ENCODE measurements at places on chromosomes 12 and 14.

- DNase-seq = no peak
These were observed 209.7 kb downstream of the ATXN7L3B start for GRCh38 chr12:74747305-74747704.

GRCh38 chr14:105328070-105328677 lies 13.6 kb downstream of the PACS2 start:
- DNase-seq = no peak

DNA sequence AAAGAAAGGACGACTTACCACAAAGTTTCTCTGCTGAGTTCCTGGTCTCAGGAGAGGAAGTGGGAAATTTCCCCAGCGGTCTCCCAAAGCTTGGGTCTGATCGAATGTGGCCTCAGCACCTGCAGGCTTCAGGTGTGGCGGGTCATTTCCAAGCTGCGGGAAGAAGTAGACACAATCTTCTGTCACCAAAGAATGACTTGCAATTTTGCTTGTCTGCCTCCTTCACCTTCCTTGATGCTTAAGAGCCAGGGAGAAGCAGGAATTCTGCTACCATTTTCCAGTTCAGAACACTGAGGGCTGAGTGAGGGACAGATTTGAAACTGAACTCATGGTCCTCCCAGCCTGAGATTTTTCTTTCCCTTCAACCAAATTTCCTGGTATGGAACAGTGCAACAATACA lies 87.8 kb downstream of the RIMBP2 start:
- DNase-seq = no peak

GRCh38 chr14:92607702-92608429 lies 94.3 kb downstream of the RIN3 start:
- DNase-seq = no peak

DNA sequence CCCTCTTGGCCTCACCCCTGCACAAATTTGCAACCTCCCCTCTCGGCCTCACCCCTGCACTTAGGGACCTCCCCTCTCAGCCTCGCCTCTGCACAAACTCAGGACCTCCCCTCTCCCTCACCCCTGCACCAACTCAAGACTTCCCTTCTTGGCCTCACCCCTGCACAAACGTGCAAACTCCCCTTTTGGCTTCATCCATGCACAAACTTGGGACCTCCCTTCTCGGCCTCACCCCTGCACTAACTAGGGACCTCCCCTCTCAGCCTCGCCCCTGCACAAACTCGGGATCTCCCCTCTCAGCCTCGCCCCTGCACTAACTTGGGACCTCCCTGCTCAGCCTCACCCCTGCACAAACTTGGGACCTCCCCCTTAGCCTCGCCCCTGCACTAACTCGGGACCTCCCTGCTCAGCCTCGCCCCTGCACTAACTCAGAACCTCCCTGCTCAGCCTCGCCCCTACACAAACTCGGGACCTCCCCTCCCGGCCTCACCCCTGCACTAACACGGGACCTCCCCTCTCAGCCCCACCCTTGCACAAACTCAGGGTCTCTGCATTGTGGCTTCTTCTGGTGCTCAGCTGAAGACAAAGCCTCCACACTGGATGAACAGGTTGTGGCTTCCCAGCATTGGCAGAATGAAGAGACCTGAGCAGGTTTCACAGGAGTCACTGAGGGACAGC lies 11.0 kb upstream of the GOLGA3 start:
- DNase-seq = no peak

- DNase-seq = peak; percentile 77
These were observed at the start of gene RASAL1 for GRCh38 chr12:113135178-113136127. Gene RASAL1 (minus strand): TSS chr12:113135761. CDS start chr12:113135462, 299 bp downstream.

- no peak for DNase-seq
These were observed 84.7 kb downstream of the NTF3 start for GRCh38 chr12:5516371-5517241.

DNA sequence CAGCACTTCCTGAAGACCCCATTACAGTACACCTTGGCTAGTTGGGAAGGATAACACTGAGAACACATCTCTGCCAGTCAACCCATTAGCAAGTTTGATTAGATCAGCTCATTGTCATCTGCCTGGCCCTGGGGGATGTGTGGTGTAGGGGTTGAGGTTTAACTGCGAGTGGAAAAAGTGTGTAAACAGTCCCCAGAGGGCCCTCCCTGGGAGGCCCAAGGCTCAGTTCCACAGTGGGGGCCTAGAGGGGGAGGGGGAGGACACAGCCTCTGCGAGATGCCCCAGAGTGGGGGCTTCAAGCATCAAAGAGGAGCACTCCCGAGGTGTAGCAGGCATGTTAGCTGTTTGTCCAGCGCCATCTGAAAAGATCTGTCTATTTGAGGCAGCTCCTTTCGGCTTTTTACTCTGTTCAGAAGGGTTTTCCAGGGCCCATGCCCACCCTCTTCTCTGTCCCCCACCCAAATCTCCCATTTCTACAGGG lies 344 bp downstream of the LPAR5 start:
- peak; percentile 39 for DNase-seq

DNA sequence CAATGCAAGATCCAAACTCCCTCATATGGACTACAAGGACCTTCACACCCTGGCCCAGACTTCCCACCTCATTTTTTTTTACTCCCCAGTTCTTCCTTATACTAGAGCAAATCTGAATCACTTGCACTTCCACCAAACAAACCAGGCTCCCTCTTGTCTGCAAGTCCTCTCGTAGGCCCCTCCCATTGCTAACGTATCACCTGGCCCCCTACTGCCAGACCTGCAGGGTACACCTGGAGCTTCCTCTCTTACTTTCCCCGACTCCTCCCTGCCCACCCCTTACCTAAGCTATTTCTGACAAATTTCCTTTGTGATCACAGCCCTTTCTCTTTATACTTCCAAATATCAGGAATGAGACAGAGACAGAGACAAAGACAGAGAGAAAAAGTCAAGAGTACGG lies 463.9 kb downstream of the GALC start:
- DNase-seq = no peak

- DNase-seq = no peak
These were observed 471.7 kb upstream of the STXBP6 start for GRCh38 chr14:25521616-25522015.

DNA sequence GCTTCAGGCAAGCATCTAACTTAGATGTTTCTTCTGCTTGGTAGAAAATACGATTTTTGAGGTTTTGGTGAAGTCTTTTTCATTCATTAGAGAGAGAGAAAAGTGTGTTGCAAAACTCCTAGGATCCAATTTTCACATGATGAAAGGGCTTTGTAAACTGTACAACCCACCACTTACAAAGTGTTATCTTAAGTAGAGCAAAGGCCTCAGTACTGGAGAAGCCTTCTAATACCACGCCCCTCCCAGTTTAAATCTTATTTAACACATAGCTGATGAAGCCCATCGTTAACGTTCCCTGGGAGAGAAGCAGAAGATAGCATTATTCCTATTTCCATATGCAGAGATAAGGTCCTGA lies 869 bp downstream of the APOLD1 start:
- no peak for DNase-seq

- no peak for DNase-seq
These were observed 88.5 kb upstream of the NCOR2 start for GRCh38 chr12:124655698-124656516.

GRCh38 chr14:92603309-92604242 lies 90.0 kb downstream of the RIN3 start:
- peak; percentile 35 for DNase-seq

DNA sequence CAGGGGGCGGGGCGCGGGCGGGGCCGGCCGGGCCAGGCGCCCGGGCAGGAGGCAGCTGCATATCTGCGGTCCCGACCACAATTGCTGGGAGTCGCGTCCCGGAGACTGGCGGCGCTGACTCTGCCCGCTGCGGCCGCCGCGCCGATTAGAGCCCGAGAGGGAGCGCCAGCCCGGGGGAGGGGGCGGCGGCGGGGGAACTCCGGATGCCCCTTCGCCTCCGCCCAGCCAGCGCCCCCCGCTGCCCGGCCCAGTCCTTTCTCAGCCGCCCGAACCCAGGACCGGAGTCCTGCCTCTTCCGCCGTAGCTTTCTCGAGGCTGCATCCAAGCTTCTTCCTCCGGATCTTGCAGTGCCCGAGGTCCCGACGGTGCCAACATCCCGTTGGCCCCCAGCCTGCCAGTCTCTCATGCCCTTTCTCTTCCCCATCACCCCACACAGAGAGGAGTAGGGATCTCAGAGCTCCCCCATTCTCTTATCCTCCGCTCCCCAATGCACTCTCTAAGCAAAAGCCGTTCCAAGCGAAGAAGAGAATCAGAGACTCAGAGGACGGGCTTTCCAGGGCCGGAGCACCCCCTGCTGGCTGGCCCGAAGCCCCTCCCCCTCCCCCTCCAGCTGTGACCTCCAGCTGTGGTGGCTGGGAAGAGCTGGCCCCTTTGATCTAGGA lies 8.8 kb upstream of the SP7 start:
- peak; percentile 59 for DNase-seq

DNA sequence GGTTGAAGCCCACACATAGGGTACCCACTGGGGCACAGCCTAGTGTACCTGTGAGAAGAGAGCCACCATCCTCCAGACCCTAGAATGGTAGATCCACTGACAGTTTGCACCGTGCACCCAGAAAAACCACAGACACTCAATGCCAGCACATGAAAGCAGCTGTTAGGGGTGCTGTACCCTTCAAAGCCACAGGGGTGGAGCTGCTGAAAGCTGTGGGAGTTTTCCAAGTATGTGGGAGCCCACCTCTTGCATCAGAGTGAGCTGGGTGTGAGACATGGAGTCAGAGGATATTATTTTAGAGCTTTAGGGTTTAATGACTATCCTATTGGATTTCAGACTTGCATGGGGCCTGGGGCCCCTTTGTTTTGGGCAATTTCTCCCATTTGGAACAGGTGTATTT lies 30.5 kb downstream of the TSPAN19 start:
- DNase-seq = no peak

DNA sequence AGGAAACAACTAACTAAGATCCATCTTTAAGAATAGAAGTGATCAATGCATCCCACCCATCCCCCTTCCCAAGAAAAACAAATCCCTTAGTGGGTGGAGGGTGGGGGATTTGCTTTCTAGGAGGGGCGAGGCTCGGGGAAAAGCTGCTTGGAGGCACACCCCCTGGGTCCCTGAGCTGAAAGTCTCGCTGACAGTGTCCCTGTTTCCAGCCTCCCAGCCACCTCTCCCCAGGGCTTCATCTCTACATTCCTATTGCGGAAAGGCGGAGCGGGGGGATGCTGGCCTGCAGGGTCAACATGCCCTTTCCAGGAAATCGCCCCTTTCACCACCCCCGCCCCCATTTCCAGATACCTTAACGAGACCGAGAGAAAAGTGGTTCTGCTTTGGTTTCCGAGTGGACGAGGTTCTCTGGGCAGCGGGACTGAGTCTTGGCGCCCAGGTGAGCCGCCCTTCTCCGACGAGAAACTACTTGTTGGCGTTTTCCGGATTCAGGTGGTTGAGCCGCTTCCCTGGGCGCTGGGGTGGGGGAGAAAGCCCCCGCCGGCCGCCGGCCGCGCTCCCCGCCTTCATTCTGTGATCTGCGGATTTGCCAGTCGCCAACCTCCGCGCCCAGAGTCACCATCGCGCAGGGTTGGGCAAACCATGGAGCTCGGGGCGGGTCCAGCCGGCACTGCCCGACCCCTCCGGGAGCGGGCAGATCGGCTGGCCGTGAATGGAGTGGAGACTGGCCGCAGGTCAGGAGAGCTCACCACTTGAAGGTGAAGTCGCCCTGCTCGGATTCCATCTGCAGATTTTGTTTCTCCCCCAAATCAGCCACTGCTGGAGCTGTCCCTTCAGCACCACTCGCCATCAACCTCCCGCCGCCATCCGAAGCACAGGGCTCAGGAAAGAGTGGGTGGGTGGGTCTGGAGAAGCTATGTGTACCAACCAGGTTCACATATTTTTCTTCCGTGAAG lies 505 bp downstream of the KCNC2 start:
- DNase-seq = no peak

GRCh38 chr14:45743884-45744283 lies 490.9 kb upstream of the MIS18BP1 start:
- no peak for DNase-seq

DNA sequence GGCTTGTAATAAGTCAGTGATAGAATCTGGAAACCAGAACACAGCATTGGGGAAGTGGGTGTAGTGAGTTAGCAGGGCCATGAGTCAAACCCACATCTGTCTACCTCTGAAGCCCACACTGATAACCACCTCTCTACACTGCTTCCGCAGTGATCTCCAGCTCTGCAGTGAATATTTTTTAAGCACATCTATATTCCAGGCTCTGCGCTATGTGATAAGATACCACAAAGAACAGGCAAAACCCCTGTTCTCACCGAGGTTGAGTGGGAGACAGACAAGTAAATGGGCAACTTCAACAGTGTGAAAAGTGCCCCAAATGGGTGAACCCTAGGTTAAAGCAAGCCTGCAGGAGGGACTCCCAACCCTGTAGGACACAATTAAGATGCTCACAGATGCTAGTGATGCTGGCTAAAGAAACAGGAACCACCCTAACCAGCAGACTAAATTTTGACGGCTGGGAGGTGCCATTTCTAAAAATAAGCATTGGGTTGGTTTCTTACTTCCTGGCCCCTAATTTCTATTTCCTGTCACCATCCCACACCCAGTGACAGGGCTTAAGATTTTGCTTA lies 375.0 kb downstream of the DPF3 start:
- peak; percentile 37 for DNase-seq

DNA sequence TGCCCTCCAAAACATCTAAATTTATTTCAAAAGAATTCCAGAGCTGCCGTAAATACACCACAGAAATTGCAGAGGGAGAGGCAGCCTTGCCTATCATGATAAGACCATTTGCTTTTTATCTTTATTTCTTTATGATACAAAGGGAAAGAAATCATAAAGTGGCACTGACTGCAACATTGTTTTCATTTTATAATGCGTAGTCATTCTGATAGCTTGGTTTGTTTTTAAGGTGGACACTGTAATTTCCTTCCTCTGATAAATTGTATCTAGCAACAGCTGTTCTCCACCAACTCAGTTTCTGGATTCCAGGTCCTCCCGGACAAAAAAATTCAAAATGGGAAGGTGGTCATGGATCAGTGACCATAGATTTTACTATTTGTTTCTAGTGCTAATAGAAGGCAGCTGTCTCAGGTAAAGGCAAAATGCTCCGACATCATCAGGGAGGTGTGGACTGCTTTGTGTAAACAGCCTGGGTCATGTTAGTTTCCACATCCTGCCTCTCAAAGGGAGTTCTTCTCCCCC lies 623 bp upstream of the TSPAN8 start:
- DNase-seq = no peak

- DNase-seq = no peak
These were observed 50.0 kb downstream of the GALNT4 start for GRCh38 chr12:89474615-89475014.

DNA sequence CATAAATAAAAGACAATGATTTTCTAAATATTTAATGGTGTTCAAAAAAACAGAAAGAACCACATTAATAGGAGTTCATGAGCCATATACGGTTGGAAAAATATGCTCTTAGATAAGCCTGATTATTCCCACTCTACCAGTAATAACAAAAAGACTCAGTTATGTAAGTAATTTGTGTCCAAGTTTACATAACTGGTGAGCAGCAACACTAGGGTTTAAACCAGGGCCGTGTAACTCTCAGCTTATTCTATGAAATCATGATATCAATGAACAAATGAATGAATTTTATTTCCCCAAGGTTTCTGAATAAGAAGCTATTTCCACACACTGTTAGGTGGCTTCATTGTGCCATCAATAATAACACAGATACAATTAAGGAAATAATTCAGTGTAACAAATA lies 98.3 kb downstream of the GARIN6 start:
- DNase-seq = no peak
